Spinal cord (tissue), 10 donors: ENCODE measurements at places on chromosomes 16 and 17.

DNA sequence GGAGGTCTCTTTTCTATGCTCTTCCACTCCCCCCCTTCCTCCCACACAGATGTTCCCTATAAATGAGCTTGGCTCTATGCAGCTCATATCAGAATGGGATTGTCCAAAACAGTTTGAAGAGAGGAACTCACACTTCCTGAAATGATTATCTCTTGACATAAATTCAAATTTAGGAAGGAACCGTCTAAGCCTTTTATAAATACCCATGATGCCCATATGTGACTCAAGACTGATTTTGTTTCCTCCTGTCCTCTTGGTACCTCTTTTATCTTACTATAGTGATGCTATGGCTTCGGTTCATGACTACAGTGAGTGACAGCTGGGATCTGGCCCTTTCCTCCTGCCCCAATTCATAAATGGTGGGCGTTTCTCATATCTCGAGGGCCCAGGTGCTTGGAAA lies 16.6 kb upstream of the TERF2 start:
- no peaks in the 10 kb centered on the region for H3K36me3 ChIP-seq
- H3K4me1 ChIP-seq: peaks cover 11% of the 10 kb centered on the region
- no peak overlapping the region for H3K4me3 ChIP-seq

DNA sequence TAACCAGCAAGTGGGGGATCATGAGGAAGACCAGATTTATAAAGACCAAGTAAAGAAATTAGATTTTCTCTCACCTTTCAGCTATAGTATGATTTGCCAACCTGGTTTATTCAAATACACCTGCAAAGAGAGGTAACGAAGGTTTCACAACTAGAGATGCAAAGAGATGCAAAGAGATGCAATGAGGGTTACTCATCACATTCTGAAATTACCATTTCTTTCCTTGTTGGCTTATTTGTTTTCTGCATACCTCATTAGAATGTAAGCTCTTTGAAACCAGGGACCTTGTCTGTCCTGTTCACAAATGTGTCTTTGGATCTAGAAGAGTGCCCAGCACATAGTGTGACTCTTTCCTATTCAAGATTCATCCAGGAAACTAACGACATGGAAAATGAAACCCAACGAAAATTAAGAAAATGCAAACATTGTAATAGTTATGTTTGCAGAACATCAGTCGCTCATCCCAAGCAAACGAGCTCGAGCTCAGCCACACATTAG lies 9.0 kb upstream of the LONP2 start:
- DNase-seq: no peak
- no peaks in the 10 kb centered on the region for H3K4me1 ChIP-seq
- H3K27me3 ChIP-seq: no peaks in the 10 kb centered on the region
- H3K36me3 ChIP-seq: no peaks in the 10 kb centered on the region

DNA sequence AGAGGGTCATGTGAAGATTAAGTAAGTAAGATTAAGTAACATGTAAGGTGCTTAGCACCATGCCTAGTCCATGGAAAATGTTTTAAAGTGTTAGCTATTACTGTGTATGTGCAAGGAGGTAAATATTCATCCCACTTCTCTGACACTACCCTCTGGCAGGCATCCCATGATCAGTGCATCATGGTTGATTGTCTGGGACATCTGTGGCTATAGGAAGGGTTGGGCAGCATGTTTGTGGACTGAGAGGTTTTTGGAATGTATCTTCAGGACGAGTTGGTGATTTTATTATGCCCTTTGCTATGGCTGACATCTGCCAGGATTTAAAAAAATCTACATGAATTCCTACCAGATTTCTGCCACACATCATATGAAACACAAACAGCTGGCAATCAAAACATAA lies 6.5 kb upstream of the TAOK1 start:
- H3K27me3 ChIP-seq: no peaks in the 10 kb centered on the region
- H3K36me3 ChIP-seq: no peaks in the 10 kb centered on the region
- H3K4me3 ChIP-seq: no peak overlapping the region
- no peak for DNase-seq
- H3K4me1 ChIP-seq: peaks cover 4% of the 10 kb centered on the region
- no peak overlapping the region for H3K27ac ChIP-seq

DNA sequence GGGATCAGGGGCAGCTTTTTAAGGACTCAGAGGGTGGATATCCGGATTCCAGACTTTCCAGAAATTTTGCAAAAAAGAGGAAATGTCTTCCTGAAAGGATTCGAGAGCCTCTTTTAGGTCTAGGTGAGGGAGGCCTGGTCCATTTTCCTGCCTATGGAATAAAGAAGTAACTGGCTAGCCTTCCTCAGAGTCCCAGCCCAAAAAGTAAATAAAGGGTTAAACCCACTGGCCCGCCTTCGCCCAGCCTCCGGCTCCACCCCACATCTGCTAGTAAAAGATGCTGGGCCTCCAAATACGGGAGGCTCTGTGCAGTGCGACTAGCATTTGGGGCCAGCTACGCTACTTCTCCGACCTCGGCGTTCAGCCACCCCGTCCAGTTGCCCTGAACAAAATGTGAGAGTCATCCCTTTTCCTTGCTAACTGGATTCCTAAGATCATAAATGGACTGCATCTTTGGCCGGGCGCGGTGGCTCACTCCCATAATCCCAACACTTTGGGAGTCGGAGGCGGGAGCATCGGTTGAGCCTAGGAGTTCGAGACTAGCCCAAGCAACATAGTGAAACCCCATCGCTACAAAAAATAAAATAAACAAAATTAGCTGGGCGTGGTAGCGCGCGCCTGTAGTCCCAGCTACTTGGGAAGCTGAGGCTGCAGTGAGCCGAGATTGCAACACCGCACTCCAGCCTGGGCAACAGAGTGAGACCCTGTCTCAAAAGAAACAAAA lies 824 bp upstream of the MPP2 start:
- H3K36me3 ChIP-seq: peaks cover 11% of the 10 kb centered on the region
- peaks cover 2% of the 10 kb centered on the region for H3K27me3 ChIP-seq
- H3K4me3 ChIP-seq: peak overlapping the region; percentile 88
- peak; percentile 96 for DNase-seq
- peaks cover 45% of the 10 kb centered on the region for H3K4me1 ChIP-seq
